ENCODE measurements at places on chromosomes 3 and 15. TPM values are rescaled to one million over a fixed set of nuclear protein-coding genes. Genes with fewer than 3 reads are reported as not detected.
A peak's percentile ranks its signal among the peaks of the same experiment; 100 is the strongest.

Gene BTBD1
- total RNA-seq: 121 TPM

Gene EIF4E3
- total RNA-seq: 1.1 TPM

Gene NEO1
- 13.6 TPM for total RNA-seq

Gene RHCG
- not detected for total RNA-seq

Gene FMN1
- total RNA-seq: 2.0 TPM

Gene MAP6D1
- 5.5 TPM for total RNA-seq

Gene TRAT1
- total RNA-seq: not detected

Gene ANKRD34C
- total RNA-seq: not detected

Gene SLC2A2
- not detected for total RNA-seq

DNA sequence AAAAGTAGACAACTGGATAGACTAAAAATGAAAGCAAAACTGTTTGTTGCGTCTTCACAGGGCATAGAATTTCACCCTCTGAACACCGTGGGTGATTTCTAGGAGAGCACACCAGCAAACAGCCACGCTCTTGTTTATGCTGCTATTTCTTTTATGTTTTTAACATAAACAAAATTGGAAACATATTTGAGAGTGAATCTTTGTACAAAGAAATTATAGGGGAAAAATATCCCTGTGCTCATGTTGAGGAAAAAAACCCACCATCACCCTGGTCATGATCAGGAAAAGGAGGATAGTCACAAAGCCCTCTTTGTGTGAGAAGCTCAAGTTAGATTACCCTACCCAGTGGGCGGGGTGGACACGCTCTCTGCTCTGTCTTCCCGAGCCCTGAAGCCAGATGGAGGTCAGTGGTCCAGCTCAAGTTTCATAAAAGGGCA is 313.3 kb downstream of the SATB1 start:
- DNase-seq: peak; percentile 54

DNA sequence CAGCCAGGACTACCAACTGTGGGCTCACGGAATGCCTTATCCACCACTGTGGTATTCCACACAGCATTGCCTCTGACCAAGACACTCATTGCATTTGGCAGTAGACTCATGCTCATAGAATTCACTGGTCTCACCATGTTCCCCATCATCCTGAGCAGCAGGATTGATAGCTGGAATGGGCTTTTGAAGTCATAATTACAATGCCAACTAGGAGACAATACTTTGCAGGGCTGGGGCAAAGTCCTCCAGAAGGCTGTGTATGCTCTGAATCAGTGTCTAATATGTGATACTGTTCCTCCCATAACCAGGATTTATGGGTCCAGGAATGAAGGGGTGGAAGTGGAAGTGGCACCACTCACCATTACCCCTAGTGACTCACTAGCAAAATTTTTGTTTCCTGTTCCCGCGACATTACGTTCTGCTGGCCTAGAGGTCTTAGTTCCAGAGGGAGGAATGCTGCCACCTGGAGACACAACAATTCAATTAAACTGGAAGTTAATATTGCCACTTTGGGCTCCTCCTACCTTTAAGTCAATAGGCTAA is 58.6 kb upstream of the CCDC80 start:
- DNase-seq: peak; percentile 90

DNA sequence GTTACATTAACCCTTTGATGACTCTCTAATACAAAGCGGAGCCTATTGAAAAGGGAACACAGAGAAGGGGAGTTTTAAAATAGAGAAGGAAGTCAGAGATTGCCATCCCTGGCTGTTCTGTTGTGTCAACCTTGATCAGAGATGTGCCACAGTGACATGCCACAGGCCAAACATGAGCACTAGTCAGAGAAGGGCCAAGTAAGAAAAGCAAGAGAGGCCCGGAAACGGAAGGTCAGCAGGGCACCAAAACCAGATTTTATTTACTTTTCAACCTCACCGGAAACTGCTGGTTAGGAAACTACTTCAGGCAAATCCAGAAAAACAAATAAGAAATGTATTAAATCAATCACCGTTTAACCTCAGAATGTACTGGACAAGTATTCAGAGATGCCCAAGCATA is 171.8 kb downstream of the ALCAM start:
- no peak for DNase-seq

DNA sequence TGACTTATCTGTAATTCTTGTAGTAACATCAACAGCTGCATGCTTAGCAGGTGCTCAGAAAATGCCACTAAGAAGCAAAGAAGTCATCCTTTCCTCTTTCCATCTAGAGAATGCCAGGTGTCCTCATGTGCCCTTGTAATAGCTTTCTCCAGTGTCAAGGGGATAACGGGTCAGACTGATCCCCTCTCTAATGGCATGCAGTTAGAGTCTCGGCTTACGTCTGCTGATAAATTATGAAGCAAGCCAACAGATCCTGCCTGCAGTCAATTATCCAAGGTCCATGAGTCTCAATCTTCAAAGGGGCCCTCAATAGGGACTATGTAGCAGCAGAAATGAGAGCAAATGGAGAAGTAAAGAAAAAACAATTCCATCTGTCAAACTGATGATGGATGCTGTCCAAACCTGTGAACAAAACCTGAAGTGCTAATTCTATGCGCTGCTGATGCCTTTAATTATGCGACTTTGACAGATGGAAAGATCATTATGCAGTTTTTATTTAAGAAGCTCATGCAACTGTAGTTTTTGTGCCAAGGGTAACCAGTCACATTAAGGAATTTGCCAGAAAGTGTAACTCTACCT is 162.8 kb upstream of the PEX5L start:
- no peak for DNase-seq

- peak; percentile 38 for DNase-seq
Observed at GRCh38 chr3:112751564-112752512, 94.8 kb downstream of the CD200R1L start.

GRCh38 chr3:3302964-3303363 is 123.5 kb upstream of the CRBN start:
- no peak for DNase-seq

- DNase-seq: peak; percentile 81
Observed at GRCh38 chr3:64460877-64461276, 226.9 kb downstream of the ADAMTS9 start.

DNA sequence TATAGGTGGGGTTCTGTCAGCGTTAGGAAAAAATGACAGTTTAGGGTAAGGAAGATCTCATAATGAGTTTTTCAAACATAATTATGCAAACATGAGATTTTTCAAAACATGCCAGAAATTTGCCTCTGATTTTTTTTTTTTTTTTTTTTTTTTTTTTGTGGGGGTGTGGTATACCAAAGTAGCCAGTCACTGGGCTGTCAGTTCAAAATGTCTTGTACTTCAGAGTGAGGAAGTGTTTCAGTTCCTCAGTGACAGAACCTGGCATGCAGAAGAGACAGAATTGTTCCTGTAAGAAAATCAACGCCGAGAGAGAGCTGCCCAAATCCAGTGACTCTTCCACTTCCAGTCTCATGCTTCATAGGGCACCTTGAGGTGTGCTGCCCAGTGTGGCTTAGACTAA is 9.7 kb downstream of the NCBP2 start:
- DNase-seq: no peak

GRCh38 chr3:179967622-179968021 is 69.1 kb downstream of the PEX5L start:
- peak; percentile 37 for DNase-seq

Data from GM23248 (cell line).